ENCODE measurements at places on chromosomes 2 and 18.

- DNase-seq: no peak
Observed at GRCh38 chr18:12929477-12930083, 18.2 kb upstream of the SEH1L start.

- no peak for DNase-seq
Observed at GRCh38 chr18:904218-905090, at the start of gene ADCYAP1. TSS of gene ADCYAP1 (plus strand) at chr18:904871. CDS start at chr18:905387, 516 bp downstream.

DNA sequence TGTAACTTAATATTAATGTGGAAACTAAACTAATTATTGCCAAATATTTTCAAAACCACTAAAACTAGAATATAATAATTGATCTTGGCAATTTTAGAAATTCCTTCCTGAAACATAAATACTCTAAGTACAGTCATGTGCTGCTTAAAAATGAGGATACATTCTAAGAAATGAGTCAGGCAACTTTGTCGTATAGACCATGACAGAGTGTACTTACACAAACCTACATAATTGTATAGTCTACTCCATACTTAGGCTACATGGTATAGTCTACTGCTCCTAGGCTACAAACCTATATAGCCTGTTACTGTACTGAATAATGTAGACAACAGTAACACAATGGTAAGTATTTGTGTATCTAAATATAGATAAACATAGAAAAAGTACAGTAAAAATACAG is 27.6 kb downstream of the FEZ2 start:
- DNase-seq: no peak

DNA sequence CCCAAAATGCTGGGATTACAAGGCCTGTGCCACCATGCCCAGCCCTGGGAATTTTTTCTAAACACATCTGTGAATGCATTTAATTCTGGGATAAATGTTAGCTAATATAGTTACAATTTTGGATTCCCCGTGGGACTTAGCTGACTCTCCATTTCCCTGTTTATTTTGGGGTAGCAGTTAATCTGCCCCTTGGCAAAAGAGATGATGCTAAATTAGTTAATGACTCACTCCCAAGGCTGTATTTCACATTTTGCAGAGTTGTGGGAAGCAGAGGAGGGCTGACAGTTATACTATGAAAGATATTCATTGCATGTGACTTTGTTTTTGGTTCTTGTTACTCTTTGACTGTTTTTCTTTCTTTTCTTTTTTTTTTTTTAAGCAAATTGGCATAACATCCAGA is 3.2 kb downstream of the MTHFD2 start:
- DNase-seq: no peak

DNA sequence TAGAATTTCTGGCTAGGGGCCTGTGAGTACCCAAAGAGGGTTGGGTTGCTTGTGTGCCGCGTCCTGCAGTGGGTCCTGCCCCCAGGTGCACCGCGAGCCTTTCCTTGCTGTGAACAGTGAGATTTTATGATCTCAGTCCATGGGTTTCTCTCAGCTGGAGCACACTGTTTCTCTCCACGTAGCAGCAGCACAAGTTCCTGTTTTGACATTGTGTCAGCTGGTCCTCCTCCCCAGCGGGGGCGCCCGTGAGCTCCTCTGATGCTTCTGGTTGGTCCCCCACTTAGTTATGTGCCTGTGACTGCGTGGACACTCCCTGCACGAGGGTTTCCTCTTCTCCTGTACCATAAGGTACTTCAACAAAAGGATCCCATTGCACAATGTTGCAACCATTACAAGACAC is 29.8 kb downstream of the TSHZ1 start:
- DNase-seq: no peak

DNA sequence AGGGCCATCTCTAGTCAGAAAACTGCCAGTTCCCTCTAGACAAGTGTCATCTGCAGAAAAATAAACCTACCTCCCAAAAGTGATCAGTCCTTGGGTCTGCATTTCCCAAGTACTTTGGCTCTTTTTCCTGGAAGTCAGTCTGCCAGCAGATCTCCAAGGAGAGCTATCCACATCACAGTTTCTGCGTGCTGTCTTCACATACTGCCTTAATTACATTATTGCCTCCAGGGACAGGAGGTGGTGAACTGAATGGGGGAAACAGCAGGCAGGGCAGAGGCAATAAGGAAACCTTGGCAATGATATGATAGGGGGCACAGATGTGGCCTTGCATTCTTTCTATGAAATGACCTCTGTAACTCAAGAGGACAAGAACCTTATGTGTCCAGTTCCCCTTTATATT is 105.9 kb upstream of the SIX2 start:
- no peak for DNase-seq

DNA sequence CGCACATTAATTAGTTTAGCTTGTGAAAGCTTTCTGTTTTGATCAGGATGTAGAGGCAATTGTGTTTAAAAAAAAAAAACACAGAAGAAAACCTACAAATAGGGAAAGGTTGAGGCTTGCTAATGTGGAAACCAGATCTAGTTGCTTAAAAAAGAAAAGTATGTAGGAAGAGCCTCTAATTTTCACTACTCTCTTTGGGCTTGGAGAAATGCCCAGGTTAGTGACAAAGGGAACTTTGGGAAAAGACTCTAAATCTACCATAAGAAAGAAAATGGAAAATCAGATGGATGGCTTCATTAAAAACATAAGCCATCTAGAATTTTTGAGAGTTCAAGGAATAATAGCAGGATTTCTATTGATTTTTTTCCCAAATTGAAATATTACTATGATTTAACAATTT is 47.3 kb upstream of the SLC38A11 start:
- DNase-seq: no peak

GRCh38 chr2:223649554-223650533 is 47.7 kb upstream of the SCG2 start:
- DNase-seq: no peak

- DNase-seq: no peak
Observed at GRCh38 chr2:241673189-241673663, 13.4 kb downstream of the DTYMK start.

DNA sequence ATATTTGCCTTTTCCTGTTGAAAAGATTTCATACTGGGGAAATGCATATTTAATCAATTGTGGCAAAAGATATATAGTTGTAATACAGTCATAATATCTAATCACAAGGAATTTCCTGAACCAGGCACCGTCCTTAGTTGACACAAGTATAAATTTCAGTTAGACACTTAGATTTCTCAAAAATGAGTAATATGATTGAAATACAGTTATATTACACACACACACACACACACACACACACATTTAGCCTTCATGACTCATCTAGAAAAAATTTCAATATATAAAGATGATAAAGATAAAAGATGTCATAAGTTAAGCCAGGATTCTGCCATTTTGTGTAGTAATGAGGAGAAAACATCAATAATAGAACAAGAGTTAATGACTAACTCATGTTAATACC is 258.4 kb upstream of the ZNF804A start:
- DNase-seq: no peak

GRCh38 chr2:212208467-212208866 is 330.1 kb downstream of the ERBB4 start:
- no peak for DNase-seq

DNA sequence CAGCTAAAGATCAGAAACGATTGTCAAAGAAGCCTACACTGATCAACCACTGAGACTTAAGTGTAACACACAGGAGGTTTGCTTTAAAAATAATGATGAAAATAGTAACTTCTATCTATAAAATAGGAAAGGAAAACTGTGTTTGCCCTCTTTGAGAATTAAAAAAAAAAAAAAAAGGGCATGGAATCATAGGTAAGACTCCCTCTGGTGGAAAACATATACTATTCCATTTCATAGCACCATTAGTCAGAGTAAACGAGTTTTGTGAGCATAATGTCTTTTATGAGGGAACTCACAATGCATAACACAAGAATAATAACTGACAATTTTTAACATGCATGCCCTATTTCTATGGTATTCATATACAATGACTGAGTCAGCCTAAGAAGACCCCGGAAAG is 36.3 kb downstream of the SLC35F5 start:
- DNase-seq: no peak

DNA sequence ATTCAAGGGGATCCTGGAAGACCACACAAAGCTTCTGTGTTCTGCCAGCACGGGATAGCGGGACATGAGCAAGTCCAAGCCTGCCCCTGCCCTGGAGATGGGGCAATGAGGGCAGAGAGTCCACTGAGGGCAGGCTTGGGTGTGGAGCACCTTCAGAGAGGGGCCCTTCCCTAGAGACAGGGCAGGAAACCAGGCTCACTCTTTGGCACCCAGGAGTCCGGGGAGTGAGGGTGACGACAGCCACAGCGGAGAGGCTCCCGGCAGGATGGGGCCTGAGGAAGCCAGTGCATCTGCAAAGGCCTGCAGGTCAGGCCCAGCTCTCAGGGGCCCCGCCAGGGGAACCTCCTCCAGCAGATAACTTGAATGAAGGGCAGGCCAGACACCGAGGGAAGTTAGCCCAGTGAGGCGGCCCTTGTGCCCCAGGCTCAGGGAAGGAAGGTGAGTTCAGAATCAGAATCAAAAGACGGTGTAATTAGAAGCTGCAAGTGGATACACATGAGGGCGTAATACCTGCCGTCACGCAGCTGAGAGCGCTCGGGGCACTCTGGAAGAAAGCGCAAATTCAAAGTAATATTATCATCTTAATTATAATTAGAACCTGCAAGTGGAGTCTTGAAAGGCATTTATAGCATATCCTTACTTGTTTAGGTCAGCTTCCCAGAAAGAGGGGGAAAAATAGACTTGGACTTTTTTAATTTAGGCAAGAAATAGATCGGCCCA is 142.6 kb upstream of the LGALSL start:
- DNase-seq: no peak

DNA sequence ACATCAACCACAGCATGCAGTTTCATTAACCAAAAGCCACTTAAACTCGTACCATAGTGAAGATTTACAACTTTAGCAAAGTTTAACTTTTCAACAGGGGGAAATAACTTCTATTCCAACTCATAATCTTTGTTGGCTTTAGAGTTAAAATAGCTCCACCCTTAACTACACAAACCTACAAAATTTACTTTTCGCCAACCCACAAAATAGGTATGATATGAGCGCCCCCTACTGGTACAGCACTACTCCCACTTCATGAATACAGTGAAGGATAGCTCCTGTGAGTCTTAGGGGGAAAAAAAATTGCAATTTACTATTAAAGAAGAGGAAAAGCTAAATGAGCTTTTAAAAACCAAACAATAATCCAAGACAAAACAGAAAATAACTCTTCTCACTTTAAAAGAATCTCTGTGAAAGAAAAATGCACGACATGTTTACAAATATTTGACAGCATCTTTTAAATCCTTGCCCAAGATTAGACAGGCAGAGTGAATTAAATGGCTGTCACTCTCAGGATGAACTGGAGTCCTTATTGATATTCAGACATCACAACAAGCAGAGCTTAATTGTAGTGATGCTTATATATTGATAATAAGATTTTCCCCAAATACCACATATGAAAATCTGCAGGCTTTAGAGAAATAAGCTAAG is 32.2 kb downstream of the TMEFF2 start:
- peak; percentile 58 for DNase-seq

DNA sequence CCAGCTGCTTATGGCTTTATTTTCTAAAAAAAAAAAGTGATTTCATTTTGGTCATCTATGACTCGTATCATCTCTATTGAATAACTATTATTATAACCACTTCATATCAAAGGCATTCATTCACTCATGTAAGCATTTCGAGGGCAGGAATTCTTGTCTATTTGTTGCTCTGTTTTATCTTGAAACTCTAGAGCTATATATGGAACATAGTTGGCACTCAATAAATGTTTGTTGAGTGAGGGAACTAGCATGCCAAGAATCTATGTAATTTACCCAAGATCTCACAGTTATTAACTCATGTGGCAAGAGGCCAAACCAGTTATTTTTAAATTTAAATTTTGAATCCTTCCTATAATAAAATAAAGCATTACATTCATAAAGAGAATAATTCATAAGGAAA is 470.1 kb downstream of the TMX3 start:
- no peak for DNase-seq

- DNase-seq: no peak
Observed at GRCh38 chr2:62313449-62314227, 117.7 kb downstream of the B3GNT2 start.

DNA sequence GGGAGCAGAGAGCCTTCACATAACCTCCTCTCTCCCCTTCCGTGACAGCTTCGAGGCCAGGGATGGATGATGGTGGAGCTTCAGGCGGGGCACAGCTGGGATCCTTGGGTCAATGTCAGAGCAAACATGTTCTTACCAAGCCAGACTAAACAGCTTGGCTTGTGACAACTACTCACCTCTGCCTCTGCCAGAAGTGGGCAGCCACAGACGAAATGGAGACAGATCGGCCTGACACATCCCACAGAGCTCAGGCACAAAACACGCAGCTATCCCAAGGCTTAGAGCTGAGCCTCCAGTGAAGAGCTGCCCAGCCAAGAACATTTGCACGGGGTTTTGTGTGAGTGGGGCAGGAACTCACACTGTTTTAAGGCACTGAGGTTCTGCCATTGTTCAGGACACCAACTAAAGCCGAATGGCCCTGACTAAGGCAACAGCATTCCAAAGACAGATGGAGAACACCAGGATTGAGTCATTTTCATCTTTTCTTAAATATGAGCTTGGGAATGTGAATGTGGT is 12.8 kb downstream of the PXDN start:
- DNase-seq: no peak

DNA sequence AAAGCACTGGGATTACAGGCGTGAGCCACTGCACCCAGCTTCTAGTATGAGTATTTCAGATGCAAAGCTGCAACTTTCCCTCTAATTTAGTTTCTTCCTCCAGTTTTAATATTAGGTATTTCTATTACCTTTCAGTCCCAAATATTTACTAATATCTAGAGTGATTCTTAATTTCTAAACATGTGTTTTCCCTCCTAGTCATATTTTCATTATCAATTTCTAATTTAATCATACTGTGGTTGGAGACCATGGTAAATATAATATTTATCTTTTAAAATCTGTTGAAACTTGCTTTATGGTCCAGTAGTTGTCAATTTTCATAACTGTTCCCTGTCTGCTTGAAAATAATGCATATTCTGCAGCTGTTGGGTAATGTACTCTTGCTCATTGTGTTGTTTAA is 245.9 kb upstream of the REV1 start:
- DNase-seq: no peak

DNA sequence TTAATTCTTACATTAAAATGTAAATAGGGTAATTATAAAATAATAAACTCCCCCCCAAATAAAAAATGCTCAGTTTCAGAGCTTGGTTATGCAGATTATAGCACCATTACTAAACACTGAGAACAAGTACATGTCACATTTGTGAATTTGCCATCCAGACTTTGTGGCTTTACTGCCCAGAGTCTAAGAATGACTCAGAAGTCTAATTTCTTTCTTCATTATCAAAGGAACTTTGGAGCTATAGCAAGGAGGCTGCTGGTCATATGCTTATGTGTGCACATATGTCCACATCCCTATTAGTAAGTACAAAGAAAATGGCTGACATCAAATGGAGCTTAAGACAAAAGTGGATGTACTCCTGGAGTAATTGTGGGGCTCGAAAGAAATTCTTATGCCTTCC is 248.5 kb upstream of the SESTD1 start:
- DNase-seq: no peak

DNA sequence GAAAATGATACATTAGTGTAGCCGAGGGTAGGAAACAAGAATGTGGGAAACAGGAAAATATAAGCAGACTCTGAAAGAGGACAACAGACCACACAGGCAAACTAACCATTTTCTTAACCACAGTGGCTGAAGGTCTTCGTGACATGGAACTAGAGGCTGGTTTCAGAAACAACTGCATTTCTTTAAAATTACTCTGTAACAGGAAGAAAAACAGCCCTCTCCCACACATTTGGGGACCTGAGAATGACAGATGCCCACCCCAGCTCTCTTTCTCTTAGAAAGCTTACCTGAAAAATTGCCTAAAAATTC is 13.8 kb upstream of the SLC25A52 start:
- no peak for DNase-seq

Measured in forelimb muscle (tissue), 1 donor.